ENCODE measurements at places on chromosomes 16 and 17. TPM values are rescaled to one million over a fixed set of nuclear protein-coding genes. Genes with fewer than 3 reads are reported as not detected.

Gene LPO
- not detected for polyA plus RNA-seq

Gene ARL5C
- polyA plus RNA-seq: not detected

Gene ERCC4
- polyA plus RNA-seq: 21.6 TPM

Gene ZG16B
- polyA plus RNA-seq: not detected

Gene RASL10B
- polyA plus RNA-seq: 0.12 TPM

GRCh38 chr17:75073618-75074047 lies 14.1 kb upstream of the SLC16A5 start:
- DNase-seq: no peak

GRCh38 chr16:48408688-48409087 lies 23.5 kb upstream of the SIAH1 start:
- DNase-seq: no peak

- no peak for DNase-seq
Measured at GRCh38 chr16:13012601-13013000, 111.2 kb downstream of the SHISA9 start.

GRCh38 chr17:17243163-17243562 lies 6.2 kb upstream of the FLCN start:
- DNase-seq: no peak

DNA sequence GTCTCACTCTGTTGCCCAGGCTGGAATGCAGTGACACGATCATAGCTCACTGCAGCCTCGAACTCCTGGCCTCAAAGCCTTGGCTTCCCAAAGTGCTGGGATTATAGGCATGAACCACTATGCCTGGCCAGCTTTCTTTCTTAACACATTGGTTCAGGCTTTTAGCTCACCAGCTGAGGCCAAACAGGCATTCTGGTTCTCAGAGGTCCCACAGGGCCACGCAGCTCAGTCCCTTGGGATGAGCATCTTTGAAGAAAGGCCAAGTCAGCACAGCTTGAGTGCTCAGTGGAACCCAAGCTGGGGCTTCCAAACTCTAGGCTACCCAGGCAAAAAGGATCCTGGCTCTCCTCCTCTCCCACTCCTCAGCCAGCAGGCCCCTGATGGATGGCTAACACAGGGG lies 2.5 kb downstream of the PIK3R5 start:
- DNase-seq: no peak

GRCh38 chr17:63405741-63406261 lies 40.3 kb downstream of the CYB561 start:
- DNase-seq: no peak

DNA sequence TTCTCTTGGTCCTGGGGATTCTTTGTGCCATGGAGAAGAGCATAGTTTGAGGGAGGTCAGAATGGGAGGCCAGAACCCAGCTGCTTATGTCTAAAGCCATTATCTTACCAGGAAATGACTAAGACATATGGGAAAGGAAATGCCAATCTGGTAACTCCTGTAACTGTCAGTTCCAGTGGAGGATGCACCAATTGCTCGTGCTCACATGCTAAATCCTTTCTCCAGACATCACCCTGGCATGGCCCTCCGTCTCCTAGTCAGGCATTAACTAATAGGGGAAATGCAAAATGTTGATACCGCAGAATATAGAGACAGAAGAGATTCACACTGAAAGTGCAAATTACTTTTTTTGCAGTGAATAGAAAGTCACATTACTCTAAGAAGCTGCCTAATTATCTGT lies 255.6 kb upstream of the HSBP1 start:
- no peak for DNase-seq

DNA sequence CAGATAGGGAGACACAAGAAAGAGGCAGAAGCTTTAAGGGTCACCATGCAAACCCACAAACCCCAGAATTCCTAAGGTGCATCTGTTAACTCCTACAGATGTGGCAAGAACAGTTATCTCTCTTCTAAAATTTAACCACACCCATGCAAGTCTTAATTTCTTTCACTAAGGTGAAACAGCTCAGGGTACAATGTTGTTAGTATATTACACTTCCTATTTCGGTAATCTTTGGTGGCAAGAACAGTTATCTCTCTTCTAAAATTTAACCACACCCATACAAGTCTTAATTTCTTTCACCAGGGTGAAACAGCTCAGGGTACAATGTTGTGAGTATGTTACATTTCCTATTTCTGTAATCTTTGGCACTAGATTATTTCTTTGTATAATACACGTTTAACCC lies 6.6 kb downstream of the CCL23 start:
- no peak for DNase-seq
